ENCODE measurements at places on chromosomes 2 and 18. TPM values are rescaled to one million over a fixed set of nuclear protein-coding genes. Genes with fewer than 3 reads are reported as not detected.

The GAREM1 gene
- total RNA-seq: 0.89 TPM

The GRHL1 gene
- total RNA-seq: under 0.01 TPM

The TYMS gene
- total RNA-seq: 45.4 TPM

The IHH gene
- not detected for total RNA-seq

The CD28 gene
- not detected for total RNA-seq

The CHRNG gene
- not detected for total RNA-seq

The MYOM1 gene
- total RNA-seq: not detected
